ENCODE measurements at places on chromosomes 6 and 20.

DNA sequence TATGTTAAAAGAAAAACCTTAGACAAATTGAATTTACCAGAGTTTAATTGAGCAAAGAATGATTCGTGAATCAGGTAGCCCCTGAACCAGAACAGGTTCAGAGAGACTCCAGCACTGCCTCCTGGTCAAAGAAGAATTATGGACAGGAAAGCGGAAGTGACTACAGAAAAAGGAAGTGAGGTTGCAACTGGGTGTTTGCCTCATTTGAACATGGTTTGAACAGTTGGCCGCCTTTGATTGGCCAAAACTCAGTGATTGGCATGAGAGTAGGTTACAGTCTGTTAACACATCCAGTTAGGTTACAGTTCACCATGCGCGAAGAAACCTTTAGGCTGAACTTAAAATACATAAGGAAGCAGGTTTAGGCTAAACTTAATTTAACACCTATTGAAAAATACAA is 248.8 kb downstream of the TFAP2A start:
- no peak for DNase-seq

GRCh38 chr6:133894795-133895358 is 6.0 kb downstream of the TCF21 start:
- no peak for DNase-seq

GRCh38 chr6:159729598-159730331 is 2.5 kb downstream of the WTAP start:
- peak; percentile 8 for DNase-seq

GRCh38 chr6:111650049-111650448 is 44.4 kb upstream of the TRAF3IP2 start:
- DNase-seq, result no peak

DNA sequence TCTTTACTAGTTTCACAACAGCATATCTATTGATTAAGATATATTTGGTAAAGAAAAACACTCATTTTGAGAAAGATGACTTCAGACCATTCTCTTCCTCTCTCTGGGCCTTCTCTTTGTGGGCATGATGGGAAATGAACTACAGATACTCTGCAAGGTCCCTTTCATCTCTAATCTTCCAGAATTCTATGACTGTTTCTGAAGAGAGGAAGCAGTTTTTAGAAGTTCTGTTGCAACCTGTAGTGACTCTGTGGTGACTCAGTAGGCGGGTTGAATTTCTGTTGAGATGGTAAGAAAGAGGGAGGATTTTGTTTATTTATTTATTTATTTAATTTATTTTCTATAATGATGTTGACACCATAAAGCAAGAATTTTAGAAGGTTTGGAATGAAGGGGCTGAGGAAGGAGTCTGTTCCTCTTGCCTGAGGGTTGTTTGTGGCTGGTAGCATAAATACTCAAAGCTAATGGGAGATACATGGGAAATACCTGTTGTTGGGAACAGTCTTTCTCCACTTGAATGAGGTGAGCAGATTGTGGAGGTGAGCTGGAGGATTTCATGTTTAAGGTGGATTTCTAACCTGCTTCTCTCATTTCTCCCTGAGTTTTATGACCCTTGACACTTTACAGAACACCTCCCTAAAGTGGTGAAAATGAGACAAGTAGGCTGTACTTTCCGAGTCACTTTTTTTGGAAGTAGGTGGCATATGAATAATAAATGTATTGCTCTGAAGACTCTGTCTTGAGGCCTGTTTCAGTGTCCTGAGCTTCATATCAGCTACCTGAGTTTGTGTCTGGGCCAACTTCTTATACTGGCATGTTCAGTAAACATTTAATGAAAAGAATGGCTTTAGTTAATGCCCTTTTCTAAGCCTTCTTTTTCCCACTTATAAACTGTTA is 15.0 kb downstream of the ACSS2 start:
- peak; percentile 67 for DNase-seq

- no peak for DNase-seq
Measured at GRCh38 chr6:131951576-131952230, 531 bp upstream of the CCN2 start.

GRCh38 chr20:47243532-47244305 is 112.8 kb downstream of the ZMYND8 start:
- DNase-seq, result no peak

- DNase-seq, result peak; percentile 75
Measured at GRCh38 chr6:148342350-148343046, at the start of gene SASH1. TSS of gene SASH1 (plus strand) at chr6:148342838. CDS start at chr6:148343068, 230 bp downstream.

GRCh38 chr20:62441987-62442539 is 14.7 kb upstream of the RBBP8NL start:
- DNase-seq, result no peak

- no peak for DNase-seq
Measured at GRCh38 chr6:128032042-128032441, 131.2 kb upstream of the THEMIS start.

DNA sequence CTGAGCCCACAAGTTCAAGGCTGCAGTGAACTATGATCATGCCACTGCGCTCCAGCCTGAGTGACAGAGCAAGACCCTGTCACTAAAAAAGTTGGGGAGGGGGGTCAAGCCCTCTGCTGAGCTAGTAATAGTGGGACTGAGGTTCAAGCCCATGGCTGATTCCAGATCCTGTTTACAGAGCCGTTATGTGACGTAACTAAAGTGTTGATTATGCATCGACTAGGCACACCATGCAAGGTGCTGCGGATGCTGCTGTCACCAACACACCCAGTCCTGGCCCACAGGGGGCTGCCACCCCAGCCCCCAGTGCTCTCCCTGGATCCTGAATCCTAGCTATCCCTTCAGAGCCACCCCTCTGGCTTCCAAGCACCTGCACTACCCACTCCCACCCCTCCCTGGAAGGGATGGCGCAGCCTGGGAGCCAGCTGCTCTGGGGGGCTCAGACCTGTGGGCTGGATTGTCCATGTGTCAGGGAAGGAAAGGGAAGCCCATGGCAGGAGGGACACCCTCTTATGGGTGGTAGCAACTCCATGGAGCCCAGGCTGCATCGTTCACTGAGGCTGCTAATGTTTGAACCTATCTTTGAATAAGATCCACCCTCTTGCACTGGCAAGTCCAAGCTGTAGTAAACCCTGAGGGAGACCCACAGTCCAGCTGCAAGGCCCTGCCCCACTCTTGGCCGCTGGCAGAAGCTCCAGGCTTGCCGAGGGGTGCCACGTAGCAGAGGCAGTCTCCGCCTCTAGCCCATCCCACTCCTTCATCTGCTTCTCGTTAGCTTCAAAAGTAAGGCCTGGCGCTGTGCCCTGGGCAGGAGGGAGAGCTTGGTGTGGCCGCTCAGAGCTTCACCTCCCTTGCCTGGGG is 95.0 kb downstream of the SNX5 start:
- peak; percentile 94 for DNase-seq

DNA sequence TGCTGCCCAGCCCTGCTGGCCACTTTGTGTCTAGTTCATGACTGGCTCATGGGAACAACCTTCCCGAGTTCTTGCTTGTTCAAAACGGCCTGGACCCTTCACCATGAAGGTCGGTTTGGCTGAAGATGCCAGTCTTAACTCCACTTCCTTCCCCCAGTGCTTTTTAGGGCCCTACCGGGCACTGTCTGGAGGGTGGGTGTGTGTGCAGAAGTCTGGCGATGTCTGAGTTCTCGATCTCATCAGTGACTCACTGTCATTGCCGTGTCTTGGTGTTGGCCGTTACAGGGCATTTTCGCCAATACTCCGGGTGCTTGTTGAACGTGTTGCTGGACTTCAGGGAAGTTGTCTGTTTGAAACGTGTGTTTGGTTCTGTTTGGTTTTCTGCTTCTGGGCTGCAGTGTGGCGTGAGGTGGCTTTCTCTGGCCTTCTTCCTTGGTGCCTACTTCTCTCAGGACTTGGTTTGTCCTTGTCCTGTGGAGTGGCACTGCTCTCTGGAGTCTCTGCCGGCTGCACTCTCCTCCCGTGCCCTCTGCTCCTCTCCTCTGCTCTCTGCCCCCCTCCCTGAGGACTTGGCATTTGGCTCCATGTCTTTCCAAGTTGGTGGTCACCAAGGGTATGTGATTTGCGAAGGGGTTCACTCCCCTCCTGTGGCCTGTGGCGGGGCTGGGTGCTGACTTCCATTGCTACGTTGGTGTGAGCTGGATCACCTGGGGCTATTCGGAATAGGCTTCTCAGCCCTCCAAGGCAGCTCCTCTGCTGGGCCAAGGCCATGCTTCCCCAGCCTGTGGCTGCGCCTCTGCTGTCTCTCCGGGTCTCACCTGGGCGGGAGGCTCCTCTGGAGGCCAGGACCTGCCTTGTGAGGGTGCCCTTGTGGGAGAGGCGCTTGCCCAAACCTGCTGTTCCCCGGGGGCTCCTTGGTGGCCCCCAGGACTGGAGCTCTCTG is 38.2 kb downstream of the PYGB start:
- no peak for DNase-seq

DNA sequence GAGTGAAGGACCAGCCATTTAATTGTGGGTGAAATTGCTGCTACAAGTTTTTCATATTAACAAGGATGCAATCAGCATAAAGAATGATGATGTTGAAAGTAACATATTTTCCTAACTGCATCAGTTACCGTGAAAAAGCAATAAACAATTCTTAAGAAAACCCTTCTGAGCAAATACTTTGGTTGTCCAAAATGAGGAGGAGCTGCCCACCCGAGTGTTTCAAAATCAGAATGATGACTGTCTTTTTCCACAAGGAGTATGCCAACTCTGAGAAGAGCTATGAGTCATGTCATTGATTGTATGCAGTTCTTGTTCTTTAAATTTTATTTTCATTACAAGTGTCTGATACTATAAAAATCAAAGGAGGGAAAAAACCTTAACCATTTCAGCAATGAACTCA is 470.5 kb downstream of the COL12A1 start:
- DNase-seq, result peak; percentile 60

- no peak for DNase-seq
Measured at GRCh38 chr6:10338151-10338550, 76.7 kb downstream of the TFAP2A start.

- DNase-seq, result no peak
Measured at GRCh38 chr6:9087470-9087869, 652.1 kb upstream of the SLC35B3 start.

GRCh38 chr6:106385530-106385929 is 25.0 kb downstream of the CRYBG1 start:
- no peak for DNase-seq

- DNase-seq, result no peak
Measured at GRCh38 chr6:6191476-6191875, 129.0 kb downstream of the F13A1 start.

All from GM03348 (cell line).